ENCODE measurements at places on chromosomes 3 and 15.

DNA sequence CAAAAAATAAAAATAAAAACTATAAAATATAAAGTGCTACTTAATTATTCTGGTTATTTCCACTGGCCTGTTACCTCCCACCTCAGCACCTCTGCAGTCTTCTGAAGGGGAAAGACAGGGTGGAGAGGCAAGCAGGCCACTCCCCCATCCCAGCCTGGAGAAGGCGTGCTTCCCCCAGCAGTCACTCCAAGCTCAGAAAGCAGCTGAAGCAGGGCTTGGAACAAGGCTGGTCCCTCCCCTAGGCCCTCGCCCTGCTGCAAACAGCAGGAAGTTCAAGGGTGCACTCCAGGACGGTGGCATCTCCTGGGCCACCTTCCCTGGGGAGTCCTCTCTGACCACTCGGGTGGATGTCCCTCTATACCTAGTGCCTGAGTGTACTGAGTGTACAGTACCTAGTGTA lies 21.4 kb downstream of the CACNA2D2 start:
- DNase-seq = no peak

- DNase-seq = no peak
Observed at GRCh38 chr3:190252080-190252479, 70.2 kb downstream of the CLDN1 start.

DNA sequence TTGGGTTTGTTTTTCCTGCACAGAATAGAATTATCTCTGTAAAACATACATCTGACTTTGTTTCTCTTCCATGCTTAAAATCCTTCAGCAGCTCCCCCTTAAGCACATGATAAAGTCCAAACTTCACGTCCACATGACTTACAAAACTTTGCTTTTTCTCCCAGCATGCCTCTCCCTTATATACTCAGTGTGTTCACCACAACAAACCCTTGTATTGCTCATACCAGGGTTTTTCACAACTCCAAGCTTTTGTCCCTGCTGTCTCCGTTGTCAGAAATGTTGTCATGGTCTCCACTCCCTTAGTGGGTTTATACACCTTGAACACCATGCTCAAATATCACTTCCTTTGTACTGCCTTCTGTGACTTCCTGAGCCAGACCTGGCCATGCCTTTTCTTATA lies 91.1 kb upstream of the MITF start:
- no peak for DNase-seq

GRCh38 chr3:172634948-172635347 lies 75.9 kb downstream of the NCEH1 start:
- no peak for DNase-seq

- no peak for DNase-seq
Observed at GRCh38 chr15:74520407-74520806, 20.6 kb upstream of the ARID3B start.

- no peak for DNase-seq
Observed at GRCh38 chr3:52005571-52005986, 9.9 kb upstream of the RPL29 start.

GRCh38 chr3:58178528-58179234 lies 32.1 kb downstream of the DNASE1L3 start:
- no peak for DNase-seq

GRCh38 chr15:75058127-75058905 lies 34.9 kb downstream of the PPCDC start:
- no peak for DNase-seq
